ENCODE measurements at places on chromosomes 5 and 9.
A peak's percentile ranks its signal among the peaks of the same experiment; 100 is the strongest.

- DNase-seq: no peak
Observed at GRCh38 chr9:69086312-69086711, 50.8 kb downstream of the FXN start.

DNA sequence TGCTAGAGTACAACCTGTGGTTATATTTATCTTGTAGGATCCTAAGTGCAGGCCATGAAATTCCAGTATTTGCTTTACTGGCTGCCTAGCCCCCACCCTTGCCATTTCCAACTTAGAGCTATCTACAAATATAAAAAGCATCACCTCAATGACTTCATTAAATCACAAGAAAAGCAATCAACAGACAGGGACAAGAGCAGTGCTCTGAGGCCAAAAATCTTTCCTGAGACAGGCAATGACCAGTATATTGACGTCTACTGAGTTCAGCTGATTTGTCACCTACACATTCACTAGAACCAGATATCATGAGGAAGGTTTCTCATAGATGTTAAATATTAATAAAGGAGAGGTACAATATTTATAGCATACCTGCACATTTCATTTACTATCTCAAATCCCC lies 38.4 kb upstream of the CTNNAL1 start:
- DNase-seq: no peak

GRCh38 chr5:127184851-127185250 lies 105.7 kb upstream of the MEGF10 start:
- no peak for DNase-seq

DNA sequence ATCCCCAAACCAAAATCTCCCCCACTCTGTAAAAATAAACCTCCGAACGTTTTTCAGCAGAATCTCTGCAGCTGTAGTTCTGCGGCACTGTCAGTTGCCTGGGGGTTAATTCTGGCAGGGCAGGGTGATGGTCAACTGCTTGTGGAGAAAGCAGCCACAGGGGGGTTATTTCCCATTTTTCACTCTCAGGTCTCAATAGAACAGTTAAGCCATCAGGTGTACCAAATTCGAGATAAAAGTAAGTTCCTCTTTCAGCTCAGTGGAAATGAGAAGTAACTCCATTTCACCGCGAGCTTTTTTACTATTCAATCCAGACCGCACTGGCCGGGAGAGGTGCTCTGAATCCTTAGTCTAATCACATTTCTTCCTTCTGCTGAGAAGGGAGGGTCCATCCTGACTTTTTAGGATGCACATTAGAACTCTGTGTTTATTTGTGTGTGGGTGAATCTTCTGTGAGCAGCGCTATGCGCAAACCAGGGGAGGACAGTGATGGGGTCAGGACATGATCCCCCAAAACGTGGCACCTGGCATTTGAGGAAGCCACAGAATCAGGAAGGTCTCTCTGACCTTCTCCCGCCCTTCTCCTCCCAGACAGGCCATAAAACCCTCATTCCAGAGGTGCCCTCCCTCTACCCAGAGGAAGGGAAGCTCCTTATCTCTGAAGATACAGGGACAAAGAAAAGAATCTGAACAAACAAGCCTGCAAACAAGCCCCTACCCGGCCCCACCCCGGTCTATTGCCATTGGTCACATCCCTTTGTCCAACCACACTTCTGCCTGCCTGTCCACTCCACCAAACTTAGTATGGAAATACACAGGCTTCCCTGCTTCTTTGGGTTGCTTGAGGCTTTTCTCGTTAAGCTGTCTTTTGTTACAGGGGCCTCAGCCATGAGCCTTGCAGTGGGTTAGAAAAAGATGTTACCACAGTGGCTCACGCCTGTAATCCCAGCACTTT lies 229.0 kb downstream of the ROR2 start:
- DNase-seq: no peak

DNA sequence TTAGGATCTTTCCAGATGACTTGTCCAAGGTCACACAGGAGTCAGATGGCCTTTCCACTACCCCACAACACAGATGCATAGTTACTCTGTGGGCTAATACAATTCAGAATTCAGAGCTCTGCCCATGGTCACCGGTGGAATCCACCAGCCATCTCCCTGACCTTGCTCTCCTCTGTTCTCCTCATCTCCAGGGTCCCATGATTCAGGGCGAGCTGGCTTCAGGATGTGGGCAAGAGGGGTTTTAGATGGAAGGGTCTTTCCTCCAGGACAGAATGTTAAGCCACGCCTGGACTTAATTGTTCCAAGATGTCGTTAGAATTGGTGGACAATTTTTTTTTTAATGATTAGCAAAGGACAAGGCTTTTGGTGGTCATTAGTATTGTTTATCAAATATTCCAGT lies 81.7 kb upstream of the LARP1 start:
- DNase-seq: no peak

DNA sequence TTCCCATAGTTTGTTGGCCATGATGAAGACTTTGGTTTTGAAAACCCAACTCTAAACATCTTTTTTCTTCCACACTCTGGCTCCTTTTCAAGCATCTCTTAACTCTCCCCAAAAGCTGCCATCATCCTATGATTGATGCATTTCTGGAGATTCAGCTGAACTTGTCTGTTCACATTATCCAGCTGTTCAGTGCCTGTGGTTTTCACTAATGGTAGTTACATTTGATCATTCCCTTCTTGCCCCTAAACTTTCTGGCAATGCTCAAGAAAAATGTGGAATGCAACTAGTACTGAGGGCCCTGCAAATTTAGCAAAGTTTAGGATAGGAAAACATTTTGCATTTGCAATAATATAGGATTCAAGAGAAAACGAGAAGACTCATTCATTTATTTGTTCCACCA lies 267.5 kb downstream of the ENC1 start:
- no peak for DNase-seq

DNA sequence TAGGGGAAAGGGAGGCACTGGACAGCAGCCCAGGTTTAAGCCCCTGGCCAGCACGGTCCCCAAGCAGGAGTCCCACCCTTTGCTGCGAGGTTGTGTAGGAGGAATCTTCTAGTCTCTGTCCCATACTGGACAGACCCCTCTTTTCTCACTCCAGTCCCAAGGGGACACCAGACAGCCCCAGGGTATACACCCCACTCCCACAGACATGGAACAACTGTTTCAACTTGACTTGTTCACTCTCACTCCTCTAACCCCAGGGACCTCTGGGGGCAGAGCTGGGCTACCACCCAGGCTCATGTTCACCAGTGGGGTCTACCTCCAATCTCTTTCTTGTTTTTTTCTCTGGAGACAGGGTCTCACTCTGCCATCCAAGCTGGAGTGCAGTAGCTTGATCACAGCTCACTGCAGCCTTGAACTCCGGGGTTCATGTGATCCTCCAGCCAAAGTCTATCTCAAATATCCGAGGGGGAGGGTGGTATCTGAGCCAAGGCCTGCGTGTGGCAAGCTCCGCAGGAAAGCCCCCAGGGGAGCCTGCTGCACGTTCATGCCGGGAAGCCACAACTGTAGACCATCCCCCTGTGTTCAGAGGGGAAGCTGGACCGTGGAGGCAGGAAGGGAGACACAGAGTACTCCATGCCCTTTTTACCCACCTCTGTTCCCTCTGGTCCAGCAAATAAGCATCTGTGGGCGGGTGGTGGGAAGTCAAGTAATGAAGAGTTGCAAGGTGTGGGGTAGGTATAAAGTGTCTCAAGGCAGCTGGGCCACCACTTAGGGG lies 1.8 kb downstream of the PTGES2 start:
- DNase-seq: no peak

DNA sequence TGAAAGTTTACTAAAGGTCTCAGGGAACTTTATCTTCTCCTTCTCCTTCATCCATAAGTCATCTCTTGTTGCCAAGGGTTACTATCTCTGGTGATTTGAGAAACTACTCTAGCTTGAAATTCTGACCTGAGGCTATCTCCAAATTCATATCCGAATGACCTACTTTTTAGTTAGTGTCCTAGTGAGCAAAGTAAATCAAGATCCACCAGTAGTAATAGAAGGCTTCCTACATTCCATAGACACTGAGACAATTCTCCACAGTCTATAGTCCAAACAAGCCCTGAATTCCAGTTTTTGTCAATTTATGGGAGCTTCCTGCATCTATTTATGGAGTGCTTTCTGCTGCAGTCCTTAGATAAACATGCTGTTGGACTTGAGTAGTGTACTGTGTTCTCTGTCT lies 5.0 kb downstream of the IL7R start:
- DNase-seq: no peak

DNA sequence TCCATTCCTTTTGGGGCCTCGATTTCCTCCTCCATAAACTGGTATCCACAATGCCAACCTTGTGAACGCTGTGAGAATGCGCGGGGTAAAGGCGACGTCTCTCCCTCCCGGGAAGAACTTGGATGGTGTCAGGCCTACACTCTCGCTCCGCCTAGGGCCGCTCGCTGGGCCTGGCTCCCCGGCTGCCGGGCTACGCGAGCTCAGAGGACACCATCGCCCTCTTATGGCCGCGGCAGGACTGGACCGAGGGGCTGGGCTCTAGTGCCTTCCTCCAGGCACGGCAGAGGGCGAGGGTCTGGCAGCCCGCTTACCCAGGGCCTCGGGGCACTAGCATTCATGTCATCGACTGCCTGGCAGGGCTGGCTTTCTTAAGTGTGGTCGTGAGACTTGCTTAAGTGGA lies 1.3 kb upstream of the EXOSC2 start:
- DNase-seq: no peak

DNA sequence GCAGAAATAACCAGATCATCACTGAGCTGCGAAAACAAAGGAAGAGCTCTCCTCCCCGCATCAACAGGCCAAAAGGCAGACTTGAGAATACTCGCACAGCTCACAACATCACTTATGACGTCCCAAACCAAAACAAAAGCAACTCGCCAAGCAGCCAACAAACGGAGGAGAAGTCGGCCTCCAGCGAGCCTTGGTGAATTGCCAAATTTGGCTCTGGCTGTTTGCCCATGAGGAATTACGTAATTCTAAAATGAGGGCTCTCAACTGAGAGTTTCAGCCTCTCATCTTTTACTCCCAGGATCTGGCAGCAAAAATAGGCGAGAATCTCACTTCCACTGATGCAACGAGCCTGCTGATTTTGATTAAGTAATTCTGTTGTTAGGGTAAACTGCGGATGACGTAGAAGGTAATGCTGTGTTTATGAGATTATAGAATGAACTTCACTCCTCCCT lies 51.7 kb upstream of the SEMA6A start:
- DNase-seq: no peak

DNA sequence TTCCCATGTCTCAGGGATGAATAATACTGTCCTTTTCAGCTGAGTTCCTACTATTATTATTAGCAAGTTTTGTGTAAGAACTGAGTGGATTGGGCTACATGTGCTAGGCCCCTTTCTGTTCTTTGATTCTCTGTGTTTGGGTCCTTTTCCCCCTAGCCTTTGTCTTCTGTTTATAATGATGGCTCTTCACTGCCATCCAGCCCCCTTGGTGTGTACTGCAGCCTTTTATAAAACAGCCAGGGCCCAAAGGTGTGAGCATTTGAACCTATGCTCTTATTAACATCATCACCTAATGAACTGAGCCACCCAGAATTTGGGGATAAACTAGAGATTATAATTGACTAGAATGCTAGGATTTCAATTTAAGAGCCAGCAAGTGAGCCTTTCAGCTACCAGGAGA lies 52.6 kb downstream of the PLAC8L1 start:
- DNase-seq: no peak

DNA sequence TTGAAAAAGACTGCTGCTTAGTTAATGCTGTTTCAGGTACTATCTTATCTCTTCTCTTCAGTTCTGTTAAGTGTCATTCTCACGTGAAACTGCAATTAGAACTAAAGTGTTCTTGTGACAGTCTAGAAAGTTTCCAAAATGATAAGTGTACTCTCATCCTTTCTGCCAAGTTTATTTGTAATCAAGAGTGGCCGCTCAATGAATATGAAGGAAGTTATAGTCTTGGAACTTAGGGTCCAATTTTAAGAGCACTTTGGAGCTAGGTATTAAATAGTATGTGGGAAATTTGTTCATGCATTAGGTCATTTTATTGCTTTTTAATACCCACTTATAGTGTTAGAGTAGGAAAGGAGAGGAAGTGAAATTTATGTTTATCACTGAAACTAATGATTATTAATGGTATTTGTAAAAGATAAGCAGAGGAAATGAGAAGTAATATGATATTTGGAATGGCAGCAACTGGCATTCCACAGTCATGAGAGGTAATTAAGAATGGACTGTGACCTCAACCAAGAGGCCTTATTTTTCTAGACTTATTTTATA lies 20.4 kb downstream of the XRCC4 start:
- DNase-seq: no peak

DNA sequence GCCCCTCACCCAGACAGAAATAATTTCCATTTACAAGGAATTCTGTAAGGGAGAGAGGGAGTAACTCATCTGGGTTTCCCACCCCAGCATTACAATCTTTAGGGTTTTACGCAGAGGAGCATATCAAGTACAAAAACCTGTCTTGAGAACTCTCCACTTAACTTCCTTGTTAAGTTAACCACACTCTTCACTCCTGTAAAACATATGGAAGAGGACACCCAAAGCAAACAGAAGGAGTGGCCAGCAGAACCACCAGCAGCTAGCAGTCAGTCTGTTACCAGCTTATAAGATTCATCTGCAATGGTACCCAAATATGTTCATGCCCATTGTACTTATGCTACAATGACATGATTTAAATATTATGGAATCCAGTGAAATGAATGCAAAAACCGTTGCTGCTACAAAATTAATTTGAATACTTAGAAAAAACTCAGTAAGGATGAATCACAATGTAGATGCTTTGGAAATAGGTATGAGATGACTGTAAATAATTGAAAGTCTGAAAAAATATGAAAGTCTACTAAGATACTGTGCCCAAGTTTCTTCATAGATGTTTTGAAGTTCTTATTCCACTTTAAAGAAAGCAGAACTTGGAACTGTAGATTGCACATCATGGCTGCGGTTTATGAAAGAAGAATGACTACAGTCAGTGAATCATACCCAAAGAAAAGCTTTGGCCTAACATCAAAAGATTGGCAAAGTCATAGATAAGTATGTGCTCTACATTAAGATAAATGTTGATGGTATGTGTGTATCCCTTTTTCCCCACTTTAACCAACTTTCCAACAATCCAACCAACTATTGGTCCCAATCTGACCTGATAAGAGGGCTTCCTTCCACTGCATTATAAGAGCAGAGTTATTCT lies 233.6 kb downstream of the ACTL7B start:
- no peak for DNase-seq

- DNase-seq: no peak
Observed at GRCh38 chr9:4139196-4139595, 160.7 kb downstream of the GLIS3 start.

DNA sequence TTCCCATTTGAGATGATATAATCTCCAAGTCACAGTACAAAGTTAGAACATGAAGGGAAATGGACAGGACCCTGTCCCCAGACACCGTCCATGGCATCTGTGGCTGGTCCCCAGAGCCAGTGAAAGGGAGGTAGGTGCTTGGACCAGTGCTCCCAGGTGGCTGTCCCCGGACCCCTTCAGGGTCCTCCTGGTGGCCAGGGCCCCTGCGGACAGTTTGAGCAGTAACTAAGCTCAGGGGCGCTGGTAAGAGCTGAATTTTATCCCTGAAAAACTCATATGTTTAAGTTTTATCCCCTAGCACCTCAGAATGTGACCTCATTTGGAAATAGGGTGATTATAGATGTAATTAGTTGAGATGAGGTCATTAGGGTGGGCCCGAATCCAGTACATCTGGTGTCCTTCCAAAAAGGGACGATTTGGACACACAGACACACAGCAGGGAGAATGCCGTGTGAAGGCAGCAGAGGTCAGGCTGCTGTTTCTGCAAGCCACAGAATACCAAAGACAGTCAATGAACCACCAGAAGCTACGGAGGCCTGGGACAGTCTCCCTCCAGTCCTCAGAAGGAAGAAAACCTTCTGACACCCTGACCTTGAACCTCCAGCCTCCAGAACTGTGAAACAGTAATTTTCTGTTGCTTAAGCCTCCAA lies 185.0 kb downstream of the ATPSCKMT start:
- peak; percentile 15 for DNase-seq

All from SK-N-DZ (cell line).